Activated CD4-positive, alpha-beta T cell treated with anti-CD3 and anti-CD28 coated beads for 24 hours (primary cell): ENCODE measurements at places on chromosomes 2 and 18.

GRCh38 chr2:152334701-152335015 lies 316 bp upstream of the FMNL2 start:
- no peak for DNase-seq

GRCh38 chr2:109721626-109722025 lies 72.5 kb upstream of the RGPD5 start:
- no peak for DNase-seq

DNA sequence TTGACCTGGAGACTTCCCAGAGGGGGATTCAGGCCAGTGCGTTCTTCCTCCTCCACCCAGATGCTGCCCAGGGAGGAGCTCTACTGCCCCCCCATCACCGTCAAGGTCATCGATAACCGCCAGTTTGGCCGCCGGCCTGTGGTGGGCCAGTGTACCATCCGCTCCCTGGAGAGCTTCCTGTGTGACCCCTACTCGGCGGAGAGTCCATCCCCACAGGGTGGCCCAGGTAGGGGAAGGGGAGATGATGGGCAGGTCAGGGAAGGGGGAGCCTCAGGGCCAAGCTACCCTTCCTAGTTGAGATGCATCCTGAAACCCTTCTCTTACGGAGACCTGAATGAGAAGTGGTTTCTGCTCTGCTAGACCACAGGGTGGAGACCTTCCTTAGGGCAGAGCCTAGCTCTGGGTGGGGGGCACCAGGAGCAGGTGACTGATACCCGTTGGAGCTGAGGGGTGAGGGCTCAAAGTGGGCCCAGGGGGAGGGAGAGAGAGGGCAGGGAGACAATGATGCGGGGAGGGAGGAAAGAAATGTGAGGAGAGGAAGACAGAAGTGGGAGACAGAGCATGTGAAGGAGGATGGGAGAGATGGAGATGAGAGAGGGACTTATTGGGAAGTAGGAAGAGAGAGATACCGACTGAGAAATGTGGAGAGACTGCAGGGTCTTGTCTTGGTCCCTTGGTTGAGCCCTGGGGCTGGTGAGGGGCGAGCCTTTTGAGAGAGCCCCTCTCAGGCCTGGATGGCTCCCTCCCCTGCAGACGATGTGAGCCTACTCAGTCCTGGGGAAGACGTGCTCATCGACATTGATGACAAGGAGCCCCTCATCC lies 159.4 kb downstream of the DYSF start:
- DNase-seq = no peak

GRCh38 chr2:233185963-233186362 lies 65.5 kb upstream of the ATG16L1 start:
- DNase-seq = no peak

DNA sequence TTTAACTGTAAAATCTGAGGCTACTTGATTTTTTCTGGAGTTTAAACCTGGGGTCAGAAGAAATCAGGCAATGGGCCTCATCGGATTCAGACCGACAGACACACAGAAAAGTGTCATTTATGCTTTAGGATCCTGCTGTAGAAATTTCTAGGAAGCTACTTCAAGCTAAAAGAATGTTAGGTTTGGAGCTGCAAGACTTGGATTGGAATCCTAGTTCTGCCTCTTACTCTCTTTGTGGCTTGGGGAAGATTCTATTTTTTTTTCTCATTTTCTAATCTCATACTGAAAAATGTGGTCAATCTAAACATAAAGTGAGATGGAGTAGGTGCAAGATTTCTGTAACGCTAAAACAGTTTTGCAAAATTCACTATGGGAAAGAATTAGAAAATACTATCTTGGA lies 48.8 kb upstream of the KCNE4 start:
- no peak for DNase-seq

- no peak for DNase-seq
Observed at GRCh38 chr2:144111437-144111836, 408.5 kb downstream of the ZEB2 start.

DNA sequence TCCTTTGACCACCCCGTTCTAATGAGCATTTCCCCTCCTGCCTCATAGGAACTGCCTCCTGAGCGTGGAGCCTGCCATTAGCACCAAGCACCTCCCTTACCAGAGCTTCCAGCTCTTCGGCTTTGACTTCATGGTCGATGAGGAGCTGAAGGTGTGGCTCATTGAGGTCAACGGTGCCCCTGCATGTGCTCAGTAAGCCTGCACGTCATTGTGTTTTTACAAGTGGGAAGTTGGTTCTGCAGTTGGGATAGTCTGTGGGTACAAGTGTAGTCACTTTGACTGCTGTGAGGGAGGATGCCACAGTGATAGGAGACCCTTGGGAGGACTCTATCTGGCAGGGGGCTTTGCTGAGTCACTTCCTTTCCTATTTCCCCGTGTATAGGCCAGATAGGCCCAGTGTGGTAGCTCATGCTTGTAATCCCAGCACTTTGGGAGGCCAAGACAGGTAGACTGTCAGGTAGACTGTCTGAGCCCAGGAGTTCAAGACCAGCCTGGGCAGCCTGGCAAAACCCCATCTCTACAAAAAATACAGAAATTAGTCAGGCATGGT lies 22.0 kb upstream of the POLR1B start:
- no peak for DNase-seq

DNA sequence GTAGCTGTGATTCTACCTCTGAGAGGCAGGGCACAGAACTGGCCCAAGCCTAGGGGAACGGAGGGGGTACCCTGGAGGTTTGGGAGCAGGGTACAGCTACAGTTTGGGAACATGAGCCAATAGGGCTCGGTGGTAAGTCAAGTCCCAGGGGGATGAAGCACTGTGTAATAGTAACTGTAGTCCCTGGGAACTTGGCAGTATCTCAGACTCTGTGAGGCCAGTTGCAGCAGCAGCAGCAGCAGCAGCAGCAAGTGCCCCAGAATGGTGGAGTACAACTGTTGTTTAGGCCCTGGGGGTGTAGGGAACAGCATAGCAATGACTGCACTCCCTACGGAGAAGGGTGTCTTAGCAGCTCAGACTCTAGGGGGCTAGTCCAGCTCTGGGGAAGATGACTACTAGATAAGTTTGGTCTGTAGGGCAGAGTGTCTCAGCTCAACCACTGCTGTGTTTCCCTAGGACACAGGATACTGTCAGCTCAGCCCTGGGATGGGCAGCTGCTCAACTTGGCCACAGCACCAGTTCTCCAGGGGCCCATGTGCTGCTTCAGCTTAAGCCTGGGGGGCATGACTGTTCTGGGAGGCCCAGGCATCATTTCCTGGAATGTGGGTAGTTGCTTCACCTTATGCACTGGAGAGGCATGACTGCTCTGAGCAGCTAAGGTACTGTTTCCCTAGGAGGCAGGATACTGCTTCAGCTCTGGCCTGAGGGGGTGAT lies 20.5 kb downstream of the CARF start:
- DNase-seq = no peak

- DNase-seq = no peak
Observed at GRCh38 chr2:140804700-140805260, 1326.0 kb downstream of the LRP1B start.

DNA sequence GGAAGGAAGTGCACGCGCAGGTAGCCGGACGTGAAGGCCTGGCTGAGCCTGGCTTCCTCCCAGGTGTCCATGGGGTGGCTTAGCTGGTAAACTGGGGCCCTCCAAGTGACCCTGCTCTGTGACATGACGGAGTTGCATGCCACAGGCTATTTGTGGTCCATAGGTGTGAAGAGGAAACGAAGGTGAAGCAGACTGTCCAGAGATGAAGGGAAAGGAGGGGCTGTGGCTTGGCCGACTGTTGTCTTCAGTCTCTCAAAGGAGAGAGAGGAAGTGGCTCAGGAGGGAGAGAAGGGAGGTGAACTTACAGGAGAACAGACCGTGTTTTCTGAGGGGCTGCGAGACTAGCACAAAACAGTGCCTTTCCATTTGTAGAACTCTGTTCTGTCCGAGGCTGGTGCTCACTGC lies 19.3 kb downstream of the INPP5D start:
- DNase-seq = no peak

- DNase-seq = no peak
Observed at GRCh38 chr2:240023792-240024191, 1.4 kb downstream of the NDUFA10 start.

DNA sequence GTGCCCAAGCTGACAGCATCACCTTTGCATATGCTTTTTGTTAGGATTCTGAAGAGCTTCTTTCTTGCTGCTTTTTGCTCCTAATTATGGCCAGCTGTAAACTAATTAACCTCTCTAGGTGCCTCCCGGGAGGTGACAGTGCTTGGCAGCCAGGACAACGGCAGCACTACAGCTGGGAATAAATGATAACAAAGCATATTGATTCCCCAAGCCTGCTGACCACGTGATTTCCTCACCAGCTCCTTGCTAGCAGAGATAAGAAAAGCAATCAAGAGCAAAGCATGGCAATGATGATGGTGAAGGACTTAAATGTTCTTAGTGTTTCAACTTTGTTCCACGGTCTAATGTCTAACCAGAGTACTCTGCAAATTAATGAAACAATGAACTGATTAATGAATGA lies 1074.4 kb upstream of the GYPC start:
- no peak for DNase-seq

GRCh38 chr18:76384861-76385680 lies 110.0 kb downstream of the ZNF516 start:
- no peak for DNase-seq

DNA sequence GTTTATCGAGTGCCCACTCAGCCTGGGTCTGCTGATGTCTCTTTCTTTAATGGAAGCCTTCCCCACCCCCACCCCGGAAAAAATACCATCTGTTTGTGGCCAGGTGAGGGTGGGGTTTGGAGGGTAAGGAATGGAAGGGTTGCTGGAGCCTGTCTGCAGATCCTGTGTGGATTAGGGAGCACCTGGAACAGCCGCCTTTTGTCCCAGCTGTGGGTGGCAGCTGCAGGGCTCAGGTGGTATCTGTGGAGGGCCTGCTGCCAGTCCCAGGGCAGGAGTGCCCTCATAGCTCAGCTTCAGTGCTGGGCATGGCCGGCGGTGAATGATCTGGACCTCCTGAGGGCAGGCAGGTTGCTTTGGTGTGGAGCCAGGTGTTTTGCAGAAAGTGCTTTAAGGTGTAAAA lies 45.3 kb downstream of the IMPA2 start:
- no peak for DNase-seq

DNA sequence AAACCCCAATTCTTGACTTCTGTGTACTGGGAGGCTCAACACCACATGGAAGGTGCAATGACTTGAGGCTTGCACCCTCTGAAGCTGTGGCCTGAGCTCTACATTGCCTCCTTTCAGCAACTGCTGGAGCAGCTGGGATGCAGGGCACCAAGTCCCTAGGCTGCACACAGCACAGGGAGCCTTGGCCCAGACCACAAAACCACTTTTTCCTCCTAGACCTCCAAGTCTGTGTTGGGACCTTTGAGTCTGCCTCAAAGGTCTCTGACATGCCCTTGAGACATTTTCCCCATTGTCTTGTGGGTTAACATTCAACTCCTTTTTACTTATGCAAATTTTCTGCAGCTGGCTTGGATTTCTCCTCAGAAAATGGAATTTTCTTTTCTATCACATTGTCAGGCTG lies 62.6 kb upstream of the KCNE4 start:
- DNase-seq = no peak

DNA sequence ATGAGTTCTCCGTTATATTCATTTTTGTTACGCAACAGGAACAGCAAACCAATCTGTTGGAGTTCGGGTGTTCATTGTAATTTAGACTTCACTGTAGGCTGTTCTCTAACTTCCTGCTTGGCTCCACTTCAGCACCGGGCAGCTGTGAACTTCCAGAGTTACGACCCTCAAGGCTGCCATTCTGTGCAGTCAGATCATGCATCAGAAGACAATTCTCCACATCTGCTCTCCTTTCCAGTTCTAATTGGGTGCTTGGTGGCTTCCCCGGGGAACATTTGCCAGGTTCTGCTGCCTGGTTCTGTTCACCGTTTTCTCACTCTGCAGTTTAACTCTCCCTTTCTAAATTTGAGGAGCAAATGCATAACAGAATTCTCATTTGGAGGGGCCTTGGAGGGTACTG lies 237.7 kb downstream of the NYAP2 start:
- no peak for DNase-seq

GRCh38 chr18:48003426-48004349 lies 73.2 kb upstream of the SMAD2 start:
- no peak for DNase-seq

- no peak for DNase-seq
Observed at GRCh38 chr2:69253112-69253511, 133.9 kb downstream of the GFPT1 start.

DNA sequence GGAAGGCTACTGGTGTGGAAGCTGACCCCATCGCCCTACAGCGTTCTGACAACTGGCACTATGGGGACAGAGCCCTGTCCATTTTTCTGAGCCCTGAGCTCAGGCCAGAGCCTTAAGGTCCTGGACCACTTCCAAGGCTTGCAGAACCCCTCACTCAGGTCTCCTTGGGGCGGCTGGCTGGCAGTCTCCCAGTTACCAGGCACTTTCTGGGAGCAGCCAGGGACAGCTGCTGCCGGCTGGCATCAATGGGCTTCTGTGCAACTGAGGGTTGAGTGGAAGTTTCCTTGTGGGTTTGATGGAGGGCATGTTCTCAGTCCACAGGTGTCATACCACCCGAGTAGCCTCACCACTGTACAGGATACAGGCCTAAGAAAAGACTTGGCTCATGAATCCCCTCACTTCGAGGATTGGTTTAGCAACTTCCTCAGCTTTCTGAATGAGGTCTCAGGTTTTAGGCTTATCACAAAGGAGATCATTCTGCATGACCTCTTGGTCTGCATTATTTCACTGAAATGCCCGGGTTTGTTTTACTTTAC lies 27.4 kb upstream of the WIPF1 start:
- DNase-seq = no peak

DNA sequence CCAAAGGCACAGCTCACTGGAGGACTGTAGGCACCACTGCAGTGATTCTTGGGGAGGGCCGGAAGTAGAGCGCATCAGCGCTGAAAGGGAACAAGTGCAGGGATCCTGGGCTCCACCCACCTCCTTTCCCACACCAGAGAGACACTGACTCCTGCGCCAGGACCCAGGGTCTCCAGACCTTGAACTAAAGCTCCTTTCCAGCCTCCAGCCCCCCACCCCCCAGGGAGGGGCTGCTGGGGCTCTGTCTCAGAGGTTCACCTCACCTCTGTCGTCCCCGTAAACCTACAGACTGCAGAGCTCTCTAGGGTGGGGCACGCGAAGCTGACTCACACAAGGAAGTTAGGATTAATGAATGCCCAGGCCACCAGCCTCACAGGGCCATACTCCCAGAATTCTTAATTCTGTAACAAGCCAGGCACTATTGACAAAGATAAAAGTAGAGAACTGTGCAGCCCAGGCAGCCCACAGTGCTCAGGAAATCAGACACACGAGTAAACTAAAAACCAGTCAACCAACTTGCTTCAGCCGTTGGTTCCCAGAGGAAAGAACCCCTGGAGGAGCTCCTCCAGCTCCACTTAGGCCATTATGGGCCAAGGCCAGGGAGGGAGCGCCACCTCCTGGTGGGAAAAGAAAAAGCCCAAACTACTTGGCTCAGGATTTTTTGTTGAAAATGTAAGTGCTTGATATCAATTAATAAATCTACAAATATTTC lies 45.1 kb upstream of the ACAA2 start:
- DNase-seq = peak; percentile 33

DNA sequence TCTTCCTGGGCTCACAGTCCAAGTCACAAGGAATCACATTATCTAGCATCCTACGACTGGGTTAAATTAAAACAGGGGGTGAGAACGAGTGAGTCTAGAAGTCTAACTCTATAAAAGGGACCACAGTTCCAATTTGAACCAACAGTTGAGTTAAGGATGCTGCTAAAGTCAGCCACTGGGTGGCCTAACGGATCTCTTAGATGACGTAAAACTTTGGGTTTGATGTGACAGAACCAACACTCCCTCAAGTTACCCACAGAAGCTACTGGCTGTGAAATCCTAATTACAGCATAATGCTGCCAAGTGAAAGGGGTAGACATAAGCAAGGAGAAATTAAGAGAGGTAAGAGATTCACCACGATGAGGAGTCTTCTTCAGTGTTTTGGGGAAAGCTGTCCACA lies 32.7 kb upstream of the RUFY4 start:
- DNase-seq = no peak
